ENCODE measurements at places on chromosomes 3 and 15. TPM values are rescaled to one million over a fixed set of nuclear protein-coding genes. Genes with fewer than 3 reads are reported as not detected.

The STX19 gene
- total RNA-seq: not detected

The ANKDD1A gene
- 2.1 TPM for total RNA-seq

The LHFPL4 gene
- total RNA-seq: 0.05 TPM

The RLBP1 gene
- total RNA-seq: not detected

All from M059J (cell line).